ENCODE measurements at places on chromosomes 12 and 14. TPM values are rescaled to one million over a fixed set of nuclear protein-coding genes. Genes with fewer than 3 reads are reported as not detected.

Gene PNMA1
- total RNA-seq, result 64.8 TPM

GRCh38 chr12:49367381-49368239 is at the start of gene SPATS2:
Gene SPATS2 (plus strand): TSS chr12:49367462. CDS start chr12:49461013, 93,551 bp downstream.
- DNase-seq, result peak; percentile 98

GRCh38 chr12:71671311-71671710 is 7.2 kb downstream of the THAP2 start:
- no peak for DNase-seq

Gene CHGA
- 0.29 TPM for total RNA-seq

GRCh38 chr12:125406131-125406530 is 340.9 kb downstream of the AACS start:
- DNase-seq, result no peak

DNA sequence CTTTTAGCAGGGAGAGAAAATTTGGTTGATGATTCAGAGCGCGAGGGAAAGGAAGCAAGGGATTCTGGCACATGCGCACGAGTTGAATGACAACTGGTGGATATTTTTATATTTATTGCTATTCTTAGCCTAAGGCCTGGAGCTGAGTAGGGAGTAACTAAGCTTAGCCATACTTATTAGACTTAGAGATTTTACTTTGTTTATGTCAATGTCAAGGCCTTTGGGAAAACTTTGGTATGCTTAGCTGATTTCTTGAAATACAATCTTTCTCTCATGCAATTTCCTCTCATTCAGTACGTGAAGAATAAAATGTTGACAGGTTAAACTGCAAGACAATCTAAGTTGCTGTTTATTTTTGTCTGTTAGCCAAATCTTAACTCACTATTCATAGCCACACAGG is 101.1 kb downstream of the CRADD start:
- DNase-seq, result no peak

DNA sequence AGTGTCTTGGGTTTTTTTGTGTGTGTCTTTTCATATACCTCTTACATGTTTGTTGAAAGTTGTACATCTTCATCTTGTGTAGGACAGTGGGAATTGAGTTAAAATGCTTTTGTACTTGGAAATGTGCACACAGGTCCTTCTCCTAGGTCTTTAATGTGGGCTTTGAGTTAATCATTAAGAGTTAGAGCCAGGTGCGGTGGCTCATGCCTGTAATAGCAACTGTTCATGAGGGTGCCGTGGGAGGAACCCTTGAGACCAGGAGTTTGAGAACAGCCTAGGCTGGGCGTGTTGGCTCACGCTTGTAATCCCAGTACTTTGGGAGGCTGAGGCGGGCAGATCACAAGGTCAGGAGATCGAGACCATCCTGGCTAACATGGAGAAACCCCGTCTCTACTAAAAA is 13.9 kb downstream of the CLECL1 start:
- DNase-seq, result no peak

GRCh38 chr14:64440494-64440893 is 24.8 kb upstream of the AKAP5 start:
- DNase-seq, result no peak

DNA sequence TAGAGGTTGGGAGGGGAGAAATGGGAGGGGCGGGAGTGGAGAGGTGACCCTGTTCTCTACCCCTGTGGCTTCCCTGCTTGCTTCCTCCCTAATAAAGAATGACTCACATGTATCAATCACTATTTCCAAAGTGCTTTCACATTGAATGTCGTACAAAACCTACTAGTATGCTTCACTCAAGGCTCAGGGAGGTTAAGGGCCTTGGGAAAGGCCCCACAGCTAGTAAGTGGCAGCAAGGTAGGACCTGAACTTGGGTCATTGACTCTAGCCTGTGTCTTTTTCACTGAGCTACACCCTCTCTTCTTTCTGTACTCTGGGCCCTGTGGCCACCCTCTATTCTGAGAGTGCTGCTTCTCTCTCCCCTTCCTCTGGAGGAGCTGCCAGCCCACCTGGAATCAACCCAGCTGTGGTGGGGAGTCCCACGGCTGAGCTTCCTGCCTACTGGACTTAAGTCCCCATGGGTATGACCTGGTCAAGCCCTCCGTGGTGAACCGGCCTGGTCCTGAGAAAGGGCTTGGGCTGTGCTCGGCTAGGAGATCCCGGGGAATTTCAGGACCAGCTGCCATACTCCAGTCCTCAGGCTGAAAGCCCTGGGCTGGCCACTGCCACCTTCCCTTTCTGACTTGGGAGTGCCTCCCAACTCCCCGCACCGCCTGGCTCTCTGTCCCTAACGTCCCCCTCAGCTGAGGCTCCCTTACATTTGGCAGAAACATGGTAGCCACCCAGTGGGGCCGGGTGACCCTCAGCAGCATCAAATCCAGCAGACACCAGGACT is 13.0 kb downstream of the SLC48A1 start:
- DNase-seq, result peak; percentile 75

GRCh38 chr12:131923260-131923659 is 5.8 kb upstream of the PUS1 start:
- DNase-seq, result no peak

DNA sequence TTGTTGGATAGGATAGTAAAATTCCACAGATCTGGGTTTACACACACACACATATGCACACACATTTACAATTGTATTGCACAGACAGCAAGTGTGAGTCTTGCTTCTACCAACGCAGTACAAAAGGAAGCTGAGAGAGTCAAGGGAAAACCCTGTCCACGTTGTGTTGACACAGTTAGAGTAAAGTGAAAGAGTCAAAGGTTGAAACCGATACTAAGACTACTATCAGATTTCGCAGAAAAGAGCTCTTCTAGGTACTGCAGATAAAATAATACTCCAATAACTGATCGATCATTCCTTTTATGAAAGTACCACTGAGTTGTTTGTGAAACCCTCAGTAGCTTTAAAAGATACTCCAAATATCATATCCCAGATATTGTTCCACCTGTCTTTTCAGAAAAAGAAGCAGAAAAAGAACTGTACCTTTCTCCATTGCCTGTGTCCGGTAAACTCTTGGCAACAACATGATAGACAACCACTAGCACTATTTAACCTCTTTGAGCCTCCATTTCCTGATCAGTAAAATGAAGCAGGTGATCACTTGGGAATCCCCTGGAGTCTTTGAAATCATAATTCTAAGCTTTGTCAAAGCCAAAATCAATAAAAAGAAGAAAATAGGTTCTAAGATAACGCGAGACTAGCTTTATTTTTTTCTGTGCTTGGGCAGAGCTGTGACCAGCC is 224.6 kb upstream of the FOXN3 start:
- DNase-seq, result no peak

DNA sequence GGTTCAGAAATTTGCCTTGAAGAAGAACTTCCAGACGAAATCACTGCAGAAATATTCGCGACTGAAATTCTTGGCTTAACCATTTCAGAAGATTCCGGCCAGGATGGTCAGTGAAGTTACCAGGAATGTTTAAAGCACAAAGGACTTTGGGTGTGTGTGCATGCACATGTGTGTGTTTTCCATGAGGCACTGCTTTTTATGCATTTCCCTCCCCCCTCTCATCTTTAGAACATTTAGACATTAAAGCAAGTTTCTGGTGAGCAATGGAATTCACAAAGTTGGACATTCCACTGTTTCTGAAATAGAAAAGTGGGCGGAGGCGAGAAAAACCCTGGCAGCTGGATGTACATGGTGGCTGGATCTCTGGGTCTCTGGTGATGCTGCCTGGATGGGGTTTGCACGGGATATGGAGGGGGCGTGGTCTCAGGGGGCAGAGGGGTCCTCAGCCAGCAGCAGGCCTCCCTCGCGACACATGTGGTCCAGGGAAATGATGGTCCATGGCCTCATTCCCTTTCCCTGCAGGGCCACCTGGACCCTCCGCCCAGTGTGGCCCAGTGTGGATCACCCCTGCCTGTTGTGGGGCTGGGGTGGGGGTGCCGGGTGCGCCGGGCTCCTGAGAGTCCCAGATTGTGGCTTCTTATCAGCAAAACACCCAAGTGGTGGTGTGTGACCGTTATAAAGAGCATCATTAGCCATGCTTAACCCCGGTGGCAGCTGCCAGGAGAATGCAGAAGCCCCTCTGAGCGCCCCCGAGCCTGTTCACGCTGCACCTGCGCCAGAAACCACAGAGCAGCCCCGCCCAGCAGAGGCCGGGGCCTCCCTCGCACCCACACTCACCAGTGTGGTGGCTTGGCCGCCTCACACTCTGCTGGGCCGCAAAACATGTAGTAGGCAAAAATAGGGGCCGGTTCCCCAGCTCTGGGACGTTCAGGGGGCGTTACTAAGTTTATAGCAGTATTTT is 17.8 kb upstream of the BCL7A start:
- DNase-seq, result no peak

Gene EIF2S1
- 56.3 TPM for total RNA-seq

DNA sequence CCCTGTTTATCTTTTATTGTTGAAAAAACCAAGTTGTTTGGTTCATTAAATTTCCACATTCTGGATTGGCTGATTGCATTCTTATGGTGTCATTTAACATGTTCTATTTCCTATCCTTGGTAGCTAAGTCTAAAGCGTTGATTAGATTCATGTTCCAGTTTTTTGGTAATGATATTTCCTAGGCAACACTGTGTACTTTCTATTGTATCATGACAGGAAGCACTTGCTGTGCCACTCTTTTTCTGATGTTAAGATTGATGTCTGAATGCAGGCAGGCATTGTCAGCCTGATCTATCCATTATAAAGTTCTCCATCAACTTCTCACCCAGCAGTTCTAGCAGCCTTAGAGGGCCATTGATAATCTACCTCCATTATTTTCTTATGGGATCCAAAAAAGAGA is 91.1 kb upstream of the ARID2 start:
- no peak for DNase-seq

- DNase-seq, result no peak
Observed at GRCh38 chr12:106724116-106724515, 50.4 kb upstream of the RIC8B start.

Gene MIA2
- 19.9 TPM for total RNA-seq

Gene HOXC9
- total RNA-seq, result 7.0 TPM

Gene DEGS2
- 1.2 TPM for total RNA-seq

Gene SCNN1A
- total RNA-seq, result 3.3 TPM

Gene RIPK3
- 8.5 TPM for total RNA-seq

GRCh38 chr12:106096376-106096775 is 42.4 kb downstream of the NUAK1 start:
- no peak for DNase-seq

DNA sequence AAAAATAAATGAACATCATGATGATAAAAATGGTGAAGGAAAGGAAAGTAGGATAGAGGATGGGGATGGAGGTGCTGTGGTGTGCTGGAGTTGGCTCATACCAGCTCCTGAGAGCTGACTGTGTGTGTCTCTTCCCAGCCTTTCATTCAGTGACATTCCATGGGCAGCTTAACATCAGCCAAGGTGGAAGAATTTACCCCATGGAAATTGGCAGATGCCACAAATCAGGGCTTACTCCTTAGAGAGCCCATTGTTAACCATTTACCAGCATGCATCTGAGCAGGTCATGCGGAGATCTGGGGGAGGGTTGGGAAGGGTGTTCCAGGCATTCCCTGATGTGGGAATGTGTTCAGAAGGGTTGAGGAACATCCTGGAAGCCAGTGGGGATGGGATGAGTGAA is 164.7 kb upstream of the MYL2 start:
- DNase-seq, result no peak

Gene RIN3
- total RNA-seq, result 30.9 TPM

DNA sequence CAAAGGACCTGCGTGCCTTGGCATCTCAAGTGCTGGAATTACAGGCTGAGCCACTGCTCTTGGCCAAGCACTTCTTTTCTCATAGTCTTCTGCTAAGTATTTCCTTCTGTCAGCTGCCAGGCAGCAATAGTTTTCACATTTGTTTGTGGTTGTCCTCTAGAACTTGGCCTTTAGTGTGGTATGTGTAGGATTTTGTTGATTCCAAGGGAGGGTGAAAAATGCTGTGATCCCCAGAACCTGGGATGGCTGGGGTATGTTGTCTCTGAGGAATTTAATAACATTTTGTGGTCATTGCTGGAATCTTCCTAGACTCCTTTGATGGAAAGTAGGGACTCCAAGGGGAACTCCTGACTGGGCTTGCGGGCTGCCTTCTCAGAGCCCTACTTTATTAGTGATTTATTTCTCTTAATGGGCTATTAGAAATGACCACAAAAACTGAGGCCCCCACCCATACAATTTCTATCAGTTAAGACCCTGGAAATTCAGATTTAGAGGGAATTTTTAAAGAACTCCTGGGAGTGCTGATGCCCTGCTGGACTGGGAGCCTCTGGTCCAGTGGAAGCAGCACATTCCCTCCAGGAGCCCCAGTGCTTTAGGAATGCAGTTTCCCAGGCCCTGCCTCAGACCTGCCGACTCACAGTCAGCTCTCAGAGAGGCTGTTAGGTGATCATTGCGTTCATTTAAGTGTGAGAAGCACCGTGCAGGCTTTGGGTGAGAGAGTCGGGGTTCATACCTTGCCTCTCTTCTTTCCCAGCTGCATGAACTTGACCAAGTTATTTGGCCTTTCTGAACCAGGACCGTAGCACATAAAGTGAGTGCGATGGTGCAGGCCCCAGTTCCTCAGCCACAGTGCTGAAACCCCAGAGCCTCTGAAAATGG is 22.7 kb downstream of the TRAF3 start:
- no peak for DNase-seq

Measured in posterior vena cava (tissue), 2 donors.